ENCODE measurements at places on chromosomes 13 and 19. TPM values are rescaled to one million over a fixed set of nuclear protein-coding genes. Genes with fewer than 3 reads are reported as not detected.

- no peak for DNase-seq
Measured at GRCh38 chr13:90538063-90538462, 809.4 kb upstream of the MIR17HG start.

GRCh38 chr13:48859272-48860105 is 116.2 kb upstream of the FNDC3A start:
- DNase-seq: no peak

DNA sequence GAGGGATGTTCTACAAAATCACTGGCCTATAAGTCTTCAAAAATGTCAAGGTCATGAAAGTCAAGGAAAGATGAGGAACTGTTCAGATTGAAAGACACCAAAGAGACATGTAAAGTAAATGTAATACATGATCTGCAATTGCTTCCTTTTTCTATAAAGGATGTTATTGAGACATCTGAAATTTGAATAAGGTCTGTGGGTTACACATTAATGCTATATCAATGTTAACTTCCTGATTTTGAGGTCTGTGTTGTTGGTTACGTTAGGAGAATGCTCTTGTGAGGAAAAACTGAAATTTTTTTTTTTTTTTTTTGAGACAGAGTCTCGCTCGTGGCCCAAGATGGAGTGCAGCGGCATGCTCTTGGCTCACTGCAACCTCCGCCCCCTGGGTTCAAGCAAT is 197.4 kb downstream of the RGCC start:
- no peak for DNase-seq

DNA sequence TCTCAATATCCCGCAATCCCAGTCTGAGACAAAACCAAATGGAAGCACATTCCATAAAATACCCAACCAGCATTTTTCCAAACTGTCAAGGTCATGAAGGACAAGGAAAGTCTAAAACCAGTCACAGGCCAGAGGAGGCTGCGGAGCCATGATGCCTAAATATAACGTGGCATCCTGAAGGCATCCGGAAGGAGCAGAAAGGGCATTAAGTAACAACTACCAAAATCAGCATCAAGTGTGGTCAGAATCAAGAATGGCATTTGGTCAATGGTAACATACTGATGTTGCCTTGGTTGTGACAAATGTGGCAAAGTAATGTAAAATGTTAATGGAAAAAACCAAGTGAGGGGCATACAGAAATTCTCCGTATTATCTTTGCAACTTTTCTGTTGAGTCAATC is 3.5 kb upstream of the ATF5 start:
- no peak for DNase-seq

GRCh38 chr19:35351411-35352176 is 3.9 kb downstream of the FFAR1 start:
- DNase-seq: no peak

Gene CEACAM16
- not detected for total RNA-seq

Gene POGLUT2
- 10.8 TPM for total RNA-seq

DNA sequence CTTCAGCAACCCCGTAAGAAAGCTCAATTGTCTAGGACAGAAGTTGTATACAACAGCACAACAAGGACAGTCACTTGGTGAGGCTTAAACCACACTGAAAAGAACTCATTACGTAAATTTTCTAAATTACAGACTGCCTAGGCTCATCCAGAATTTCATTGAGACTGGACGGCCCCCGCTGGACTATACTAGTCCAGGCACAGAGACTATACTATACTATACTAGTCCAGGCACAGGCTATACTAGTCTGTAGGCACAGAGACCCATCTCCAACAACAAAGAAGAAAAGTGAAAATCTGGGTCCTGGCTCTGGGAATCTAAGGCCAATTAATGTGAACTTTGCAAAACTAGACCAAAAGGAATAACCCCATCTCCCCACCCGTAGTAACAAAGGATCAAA is 700 bp downstream of the ZNF816 start:
- DNase-seq: no peak

Gene CPB2
- total RNA-seq: 5.5 TPM

Data from A673 (cell line).